NCI-H1092 treated with DMSO at 0.1 percent for 48 hours (cell line): ENCODE measurements at places on chromosomes 16 and 17.
A peak's percentile ranks its signal among the peaks of the same experiment; 100 is the strongest.

DNA sequence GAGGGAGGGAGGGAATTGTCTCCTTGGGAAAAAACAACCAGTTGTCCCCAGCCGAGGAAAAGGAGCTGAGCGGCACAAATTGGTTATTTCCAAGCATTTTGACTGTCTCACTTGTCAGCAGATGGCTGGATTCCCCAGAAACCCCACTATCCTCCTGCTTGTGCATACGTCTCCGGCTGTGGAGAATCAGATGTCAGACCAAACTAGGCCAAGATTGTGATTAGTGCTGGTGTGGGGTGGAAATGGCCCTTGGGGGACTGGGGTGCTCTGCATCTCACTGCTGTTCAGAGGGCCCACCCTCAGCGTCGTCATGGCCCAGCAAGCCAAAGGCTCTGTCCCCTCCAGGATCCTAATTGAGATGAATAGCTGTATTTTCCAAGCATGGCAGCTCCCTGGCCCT, 131.7 kb upstream of the HSBP1 start:
- DNase-seq, result no peak

DNA sequence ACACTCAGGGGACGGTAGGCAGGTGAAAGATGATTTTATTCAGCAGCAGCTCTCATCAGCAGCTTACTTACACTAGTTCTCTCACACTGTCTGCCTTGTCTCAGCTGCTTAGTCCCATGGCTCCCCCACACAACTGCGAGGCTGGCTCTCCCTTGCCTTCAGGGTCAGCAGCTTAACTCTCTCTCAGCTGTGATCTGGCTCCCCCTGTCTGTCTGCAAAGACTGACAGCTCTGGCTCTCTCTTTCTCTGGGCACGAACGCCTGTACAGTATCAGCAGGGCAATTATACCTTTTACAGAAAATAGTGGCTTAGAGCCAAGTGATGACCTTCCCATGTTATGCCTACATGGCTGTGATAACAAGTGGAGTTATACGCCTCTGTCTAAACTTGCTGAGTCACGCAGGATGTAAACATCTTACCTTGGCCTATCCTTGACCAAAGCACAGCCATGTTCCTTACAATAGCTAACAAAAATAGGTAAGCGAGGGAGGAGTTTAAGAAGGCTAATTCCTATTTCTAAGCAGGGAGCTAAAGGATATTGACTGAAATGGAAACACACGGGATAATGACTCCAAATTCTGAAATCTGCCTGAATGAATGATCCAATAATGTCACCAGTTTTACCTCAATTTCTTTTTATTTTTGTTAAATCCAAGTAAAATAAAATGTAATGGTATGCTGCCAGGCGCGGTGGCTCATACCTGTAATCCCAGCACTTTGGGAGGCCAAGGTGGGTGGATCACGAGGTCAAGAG, 1.1 kb upstream of the NDUFAB1 start:
- no peak for DNase-seq

DNA sequence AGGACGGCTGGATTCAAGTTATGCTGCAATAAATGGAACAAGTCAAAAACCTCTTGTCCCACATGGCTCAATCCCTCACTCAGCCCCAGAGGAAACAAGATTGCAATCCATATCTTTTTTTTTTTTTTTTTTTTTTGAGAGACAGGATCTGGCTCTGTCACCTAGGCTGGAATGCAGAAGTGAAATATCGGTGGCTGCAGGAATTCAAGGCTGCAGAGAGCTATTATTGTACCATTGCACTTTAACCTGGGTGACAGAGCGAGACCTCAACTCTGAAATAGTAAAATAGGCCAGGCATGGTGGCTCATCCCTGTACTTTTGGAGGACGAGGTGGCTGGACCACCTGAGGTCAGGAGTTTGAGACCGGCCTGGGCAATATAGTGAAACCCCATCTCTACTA, 2.7 kb upstream of the PDE6G start:
- no peak for DNase-seq

DNA sequence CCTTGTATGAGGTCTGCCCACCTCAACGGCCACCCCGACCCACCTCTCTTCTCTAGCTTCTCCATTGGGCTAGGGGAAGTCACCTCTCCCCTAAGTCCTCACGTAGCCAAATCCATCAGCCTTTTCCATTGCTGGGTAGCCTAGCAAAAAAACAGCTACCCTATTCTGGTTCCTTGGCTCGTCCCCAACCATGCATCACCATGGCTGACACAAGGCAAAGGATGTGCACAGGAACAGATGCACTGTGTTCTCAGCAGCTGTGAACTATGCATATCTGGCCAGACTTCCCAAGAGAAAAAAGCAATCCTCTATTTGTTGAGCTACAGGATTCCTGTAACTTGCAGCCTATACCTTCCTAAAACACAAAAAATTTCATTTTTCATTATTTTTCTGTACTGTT, 22.0 kb upstream of the FLCN start:
- no peak for DNase-seq

DNA sequence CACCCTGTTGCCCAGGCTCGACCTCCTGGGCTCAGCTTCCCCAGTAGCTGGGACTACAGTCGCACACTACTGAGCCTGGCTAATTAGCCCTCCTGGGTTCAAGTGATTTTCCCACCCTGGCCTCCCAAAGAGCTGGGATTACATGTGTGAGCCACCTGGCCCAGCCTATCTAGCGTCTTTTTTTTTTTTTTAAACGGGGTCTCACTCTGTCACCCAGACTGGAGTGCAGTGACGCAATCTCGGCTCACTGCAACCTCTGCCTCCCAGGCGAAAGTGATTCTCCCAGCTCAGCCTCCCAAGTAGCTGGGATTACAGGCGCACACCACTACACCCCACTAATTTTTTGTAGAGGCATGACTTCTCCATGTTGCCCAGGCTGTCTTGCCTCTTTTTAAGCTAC, 33.3 kb downstream of the GLG1 start:
- no peak for DNase-seq

GRCh38 chr16:48963306-48963705, 318.3 kb downstream of the CBLN1 start:
- no peak for DNase-seq

DNA sequence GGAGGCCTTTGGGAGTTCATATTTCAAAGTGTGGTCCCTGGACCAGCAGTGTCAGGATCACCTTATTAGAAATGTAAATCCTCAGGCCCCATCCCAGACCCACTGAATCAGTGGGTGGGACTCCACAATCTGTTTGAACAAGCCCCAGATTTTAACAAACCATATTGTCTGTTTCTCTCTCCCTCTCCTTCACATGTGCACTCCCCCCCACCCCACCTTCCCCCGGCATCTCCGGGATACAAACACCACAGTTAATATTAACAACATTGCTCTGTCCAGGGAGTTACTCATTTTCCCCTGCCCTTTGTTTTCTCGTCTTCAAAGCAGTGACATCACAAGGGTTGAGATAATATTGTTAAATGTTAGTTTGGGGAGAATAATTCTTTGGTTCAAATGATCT, 127.3 kb downstream of the KATNIP start:
- no peak for DNase-seq

GRCh38 chr17:80720610-80721577, 176.3 kb downstream of the RPTOR start:
- no peak for DNase-seq

DNA sequence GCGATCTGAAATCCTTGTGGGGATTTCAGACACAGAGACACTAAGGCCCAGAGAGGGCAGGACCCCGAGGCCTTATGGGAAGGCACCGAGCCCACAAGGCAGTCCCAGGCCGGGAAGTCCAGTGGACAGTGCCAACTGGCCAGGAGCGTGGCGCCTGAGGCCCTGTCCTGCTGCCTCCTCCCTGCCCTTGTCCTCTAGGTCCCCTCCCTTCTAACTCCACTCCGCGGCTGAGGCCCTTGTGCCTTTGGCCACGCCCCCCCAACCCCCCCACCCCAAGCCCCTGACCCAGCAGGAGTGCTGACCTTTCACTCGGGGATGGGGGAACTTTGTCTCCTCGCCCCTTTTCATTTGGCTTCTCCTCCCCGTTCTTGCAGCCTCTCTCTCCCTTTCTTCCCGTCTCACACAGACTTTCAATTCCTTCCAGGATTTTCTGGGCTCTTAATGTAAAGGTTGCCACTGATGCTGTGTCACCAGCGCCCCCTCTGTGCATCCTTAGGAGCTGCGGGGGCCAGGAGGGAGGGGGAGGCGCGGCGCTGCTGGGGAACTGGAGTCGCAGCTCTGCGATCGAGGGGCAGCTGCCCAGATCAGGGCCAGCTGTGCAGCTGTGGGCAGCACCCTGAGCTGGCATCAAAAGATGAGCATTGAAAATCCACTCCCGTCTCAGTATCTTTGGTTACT, 29.1 kb downstream of the CRHR1 start:
- no peak for DNase-seq

DNA sequence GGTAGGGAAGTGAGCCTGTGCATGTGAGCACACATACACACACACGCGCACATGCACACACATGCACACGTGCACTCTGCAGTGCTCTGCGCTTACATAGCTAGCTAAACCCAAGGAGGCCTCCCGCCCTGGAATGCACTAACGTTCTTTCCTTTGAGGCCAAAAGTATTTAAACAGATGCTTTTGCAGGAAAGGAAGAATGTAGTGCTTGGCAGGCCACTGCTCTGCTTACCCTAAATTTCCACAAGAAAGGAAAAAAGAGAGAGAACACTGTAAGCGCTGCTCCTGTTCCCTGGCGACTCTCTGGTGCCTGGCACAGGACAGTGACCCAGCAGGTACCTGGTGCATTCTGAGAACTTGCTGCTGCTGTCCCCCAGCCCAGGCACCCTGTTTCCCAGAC, 31.3 kb upstream of the MRPS23 start:
- DNase-seq, result no peak

DNA sequence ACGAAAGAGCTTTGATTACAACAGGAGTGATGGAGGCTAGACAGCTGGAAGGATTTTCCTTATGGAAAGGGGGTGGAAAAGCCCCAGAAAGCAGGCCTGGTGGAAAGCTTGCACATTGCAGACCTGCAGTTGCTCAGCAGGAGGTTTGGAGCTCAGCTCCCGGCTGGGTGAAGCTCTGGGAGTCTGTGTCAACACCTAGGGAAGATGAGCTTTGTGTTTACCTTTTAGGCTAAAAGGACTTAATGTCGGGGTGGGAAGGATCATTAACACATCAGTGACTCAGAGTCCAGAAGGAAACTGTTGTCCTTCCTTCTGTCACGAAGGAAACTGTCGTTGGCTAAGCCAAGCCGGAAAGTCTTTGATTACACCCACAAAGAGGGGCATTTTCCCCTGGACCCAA, 48.2 kb downstream of the RAP1GAP2 start:
- peak; percentile 32 for DNase-seq

DNA sequence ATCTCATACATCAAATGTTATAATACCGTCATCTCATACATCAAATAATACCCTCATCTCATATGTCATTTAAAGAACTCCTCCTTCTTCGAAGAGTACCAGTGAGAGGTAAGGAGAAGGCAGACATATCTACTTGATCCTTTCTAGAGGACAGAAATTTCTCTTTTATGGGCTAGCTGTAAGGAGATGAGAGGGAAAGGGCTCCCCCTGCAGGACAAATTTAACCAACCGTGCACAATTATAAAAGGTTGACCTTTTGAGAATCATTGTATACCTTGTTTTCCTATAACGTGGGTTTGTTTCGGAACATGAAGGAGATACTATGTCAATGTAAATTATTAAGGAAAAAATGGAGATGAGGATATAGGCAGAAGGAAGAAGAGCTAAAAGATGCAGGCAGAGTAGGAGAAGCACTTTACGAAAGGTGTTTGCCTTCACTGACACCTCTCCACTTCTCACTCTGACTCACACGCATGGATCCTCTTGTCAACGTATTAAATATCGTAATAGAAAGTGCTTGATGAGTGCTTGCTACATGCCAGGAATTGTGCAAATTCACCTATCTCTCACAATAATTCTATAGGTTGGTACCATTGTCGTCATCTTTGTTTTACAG, 465.9 kb upstream of the ERCC4 start:
- DNase-seq, result peak; percentile 73

- DNase-seq, result no peak
Measured at GRCh38 chr17:43809121-43809520, 23.8 kb downstream of the MPP3 start.

DNA sequence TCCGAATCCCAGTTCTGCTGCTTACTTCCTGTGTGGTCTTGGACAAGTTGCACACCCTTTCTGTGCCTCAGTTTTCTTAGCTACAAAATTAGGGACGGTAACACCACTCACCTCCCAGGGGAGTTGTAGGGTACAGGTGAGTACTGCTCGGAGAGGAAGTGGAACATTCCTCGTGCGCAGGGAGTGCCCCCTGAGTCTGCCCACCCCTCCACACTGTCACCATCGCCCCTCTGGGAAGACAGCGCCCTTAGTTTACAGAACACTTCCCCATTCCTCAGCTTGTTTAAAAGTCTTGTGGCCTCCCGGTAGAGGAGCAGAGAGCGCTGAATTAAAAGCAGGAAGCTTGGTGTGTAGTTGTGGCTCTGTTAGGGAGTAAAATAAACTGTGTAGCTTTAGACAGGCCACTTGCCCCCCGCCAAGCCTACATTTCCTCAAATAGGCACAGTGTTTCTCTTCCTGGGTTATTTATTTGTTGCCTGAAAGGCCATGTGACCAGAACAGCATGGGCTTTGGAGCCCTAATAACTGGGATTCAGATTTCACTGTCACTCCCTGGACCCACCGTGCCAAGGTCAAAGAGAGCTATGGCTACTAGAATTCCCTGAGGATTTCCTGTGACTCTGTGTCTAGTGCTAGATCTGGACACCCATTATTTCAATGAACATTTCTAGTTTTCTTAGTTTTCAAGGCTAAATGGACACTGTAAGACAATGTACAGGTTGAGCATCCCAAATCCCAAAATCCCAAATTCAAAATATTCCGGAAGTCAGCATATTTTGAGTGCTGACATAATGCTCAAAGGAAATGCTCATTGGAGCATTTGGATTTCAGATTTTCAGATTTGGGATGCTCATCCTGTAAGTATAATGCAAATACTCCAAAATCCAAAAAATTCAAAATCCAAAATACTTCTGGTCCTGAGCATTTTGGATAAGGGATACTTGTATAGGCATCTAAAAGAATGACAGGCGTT, 372.5 kb downstream of the SNX29 start:
- no peak for DNase-seq

DNA sequence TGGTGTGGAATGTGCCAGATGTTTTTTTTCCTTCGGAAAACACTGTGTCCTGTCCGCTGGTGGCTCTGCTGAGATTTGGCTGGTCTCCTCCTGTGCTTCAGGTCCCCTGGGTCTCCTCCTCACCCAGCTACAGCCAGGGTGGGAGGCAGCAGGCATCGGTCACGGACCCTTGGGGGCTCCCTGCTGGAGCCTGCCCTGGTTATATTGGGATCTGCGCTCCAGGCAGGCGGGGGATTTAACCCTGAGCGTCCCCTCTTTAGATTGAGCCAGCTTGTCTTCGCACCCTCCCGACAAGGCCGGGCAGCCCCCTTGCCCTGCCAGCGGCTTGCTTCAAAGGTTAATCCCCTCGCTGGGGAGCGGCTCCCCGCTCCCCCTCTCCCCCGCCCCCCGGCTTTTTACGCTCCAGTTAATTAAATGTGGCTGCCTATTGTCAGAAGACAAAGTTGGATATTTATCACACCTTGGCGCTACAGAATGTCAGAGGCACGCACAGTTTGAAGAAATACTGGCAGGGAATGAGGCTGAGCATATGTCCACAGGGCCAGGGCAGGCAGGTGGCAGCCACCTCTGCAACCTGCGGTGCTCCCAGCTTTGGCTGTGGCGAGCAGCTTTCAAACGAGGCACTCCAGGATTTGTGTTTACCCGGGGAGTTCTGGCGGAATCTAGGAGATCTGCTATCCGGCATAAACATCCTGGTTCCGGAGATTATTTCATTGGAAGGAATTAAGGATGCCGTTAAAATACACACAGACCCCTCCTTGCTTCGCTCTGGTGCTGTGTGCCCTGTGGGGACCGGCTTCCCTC, 38.2 kb upstream of the GSE1 start:
- no peak for DNase-seq

GRCh38 chr16:2214719-2214968, at the start of gene PGP:
Gene PGP, minus strand, starts transcription at chr16:2214840. Its CDS starts 63 bp downstream, at chr16:2214777.
- DNase-seq, result no peak
